ENCODE measurements at places on chromosomes 3 and 15.

DNA sequence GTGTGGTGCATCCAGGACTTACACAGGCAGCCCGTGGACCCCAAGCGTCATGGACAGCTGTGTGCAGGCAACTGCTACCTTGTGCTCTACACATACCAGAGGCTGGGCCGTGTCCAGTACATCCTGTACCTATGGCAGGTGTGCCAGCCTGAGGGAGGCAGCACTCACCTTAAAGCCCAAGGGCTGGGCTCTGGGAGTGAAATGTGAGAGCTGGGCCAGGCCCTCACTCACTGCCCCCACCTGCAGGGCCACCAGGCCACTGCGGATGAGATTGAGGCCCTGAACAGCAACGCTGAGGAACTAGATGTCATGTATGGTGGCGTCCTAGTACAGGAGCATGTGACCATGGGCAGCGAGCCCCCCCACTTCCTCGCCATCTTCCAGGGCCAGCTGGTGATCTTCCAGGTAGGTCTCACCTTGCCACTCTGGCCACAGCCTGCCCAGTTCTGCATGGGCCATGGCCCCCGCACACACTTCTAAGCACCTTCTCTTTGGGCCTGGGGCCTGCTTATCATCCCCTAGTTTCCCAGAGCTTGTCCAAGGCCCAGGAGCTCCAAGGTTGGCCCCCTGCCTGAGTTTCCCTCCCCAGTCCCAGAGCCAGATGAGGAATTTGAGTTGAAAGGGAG lies 11.0 kb downstream of the VILL start:
- DNase-seq: no peak

GRCh38 chr3:71724171-71724453 lies 1.1 kb downstream of the EIF4E3 start:
- DNase-seq: no peak

GRCh38 chr15:41851167-41851523 lies 12.5 kb downstream of the PLA2G4B start:
- DNase-seq: no peak

- no peak for DNase-seq
Measured at GRCh38 chr15:75673426-75674235, 25.9 kb downstream of the SNX33 start.

DNA sequence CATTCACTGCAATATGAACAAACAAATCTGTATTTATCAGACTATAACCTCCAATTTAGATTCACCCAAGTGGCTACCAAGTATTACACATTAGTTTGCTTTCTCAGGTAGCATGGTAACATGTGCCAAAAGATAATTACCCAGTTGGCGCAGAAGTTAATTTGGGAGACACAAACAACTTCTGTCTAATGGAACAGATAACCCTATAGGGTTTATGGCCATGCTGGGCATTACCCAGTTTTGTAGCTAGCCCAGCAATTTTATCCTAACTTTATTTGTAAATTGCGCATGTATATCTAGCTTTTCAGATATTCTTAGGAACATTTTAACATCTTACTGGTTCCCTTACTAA lies 780 bp downstream of the RPL22L1 start:
- DNase-seq: peak; percentile 20

- DNase-seq: no peak
Measured at GRCh38 chr3:191987831-191988350, 526.9 kb downstream of the PYDC2 start.

GRCh38 chr3:135268941-135269532 lies 474.0 kb downstream of the EPHB1 start:
- DNase-seq: no peak

GRCh38 chr3:170469151-170470062 lies 50.7 kb downstream of the CLDN11 start:
- DNase-seq: peak; percentile 51

DNA sequence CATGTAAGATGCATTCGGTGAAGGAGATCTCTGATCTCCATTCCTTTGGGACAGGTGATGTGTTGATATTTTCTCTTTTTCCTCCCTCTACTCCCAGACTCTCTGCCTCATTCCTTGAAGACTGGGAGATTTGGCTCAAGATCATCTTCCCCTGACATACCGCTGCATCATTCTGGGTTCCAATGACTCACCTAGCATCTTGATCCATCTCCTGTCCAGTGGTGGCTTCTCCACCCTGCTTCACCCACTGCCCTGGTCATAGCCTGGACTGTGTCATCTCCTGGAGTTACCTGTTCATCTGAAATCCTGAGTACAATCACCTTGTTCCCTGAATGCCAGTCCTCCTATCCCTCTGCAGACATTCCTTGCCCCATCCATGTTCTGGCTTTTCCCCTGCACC lies 57.4 kb upstream of the TRAK1 start:
- DNase-seq: peak; percentile 69

DNA sequence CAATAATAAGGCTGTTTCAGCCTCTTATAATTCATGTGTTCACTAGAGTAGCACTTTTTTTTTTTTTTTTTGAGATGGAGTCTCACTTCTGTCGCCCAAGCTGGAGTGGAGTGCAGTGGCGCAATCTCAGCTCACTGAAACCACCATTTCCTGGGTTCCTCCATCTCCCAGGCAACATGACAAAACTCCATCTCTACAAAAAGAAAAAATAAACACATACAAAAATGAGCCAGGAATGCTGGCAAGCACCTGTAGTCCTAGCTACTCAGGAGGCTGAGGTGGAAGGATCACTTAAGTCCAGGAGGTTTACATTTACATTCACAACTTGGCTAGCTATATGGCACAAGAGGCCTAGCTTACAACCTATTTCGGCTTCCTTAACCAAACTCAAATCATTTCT lies 6.8 kb downstream of the USP4 start:
- no peak for DNase-seq

DNA sequence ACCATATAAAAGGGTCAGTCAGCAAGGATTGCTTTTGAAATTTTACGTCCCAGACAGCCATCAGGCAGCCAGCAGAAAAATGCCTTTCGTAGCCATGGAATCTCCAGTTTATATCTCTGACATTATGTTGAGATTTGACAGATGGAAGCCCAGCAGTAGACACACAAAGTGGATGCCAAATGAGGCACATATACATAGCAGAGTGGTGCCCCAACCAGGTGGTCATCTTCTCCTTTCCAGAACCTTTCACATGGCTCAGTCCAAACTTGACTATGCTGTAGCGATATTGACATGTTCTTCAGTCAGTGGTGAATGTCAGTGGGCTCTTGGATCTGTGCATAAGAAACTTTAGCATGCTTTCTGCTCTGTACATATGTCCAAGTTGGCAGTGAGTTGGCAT lies 123.3 kb upstream of the GBE1 start:
- no peak for DNase-seq

- DNase-seq: no peak
Measured at GRCh38 chr3:16545413-16546185, 32.1 kb upstream of the RFTN1 start.

DNA sequence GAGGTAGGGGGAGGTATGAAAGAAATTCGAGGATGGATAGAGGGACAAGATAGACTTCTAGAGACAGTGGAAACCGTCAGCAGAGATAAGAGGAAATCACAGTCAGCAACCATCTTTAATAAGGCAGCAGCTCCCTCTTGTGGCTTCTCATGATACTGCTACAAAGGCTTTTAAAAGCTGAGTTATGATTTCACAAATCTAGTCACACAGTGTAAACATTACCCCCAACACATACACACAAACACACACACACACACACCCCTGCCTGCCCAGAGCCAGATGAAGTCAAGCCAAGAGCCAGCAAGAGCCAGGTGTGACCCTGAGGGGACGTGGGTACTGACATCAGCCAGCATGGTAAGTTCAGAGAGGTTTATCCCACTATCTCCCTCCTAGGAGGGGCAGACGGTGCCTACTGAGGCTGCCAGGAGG lies 18.9 kb upstream of the TGM5 start:
- peak; percentile 70 for DNase-seq

GRCh38 chr15:53843166-53843565 lies 83.7 kb upstream of the WDR72 start:
- peak; percentile 30 for DNase-seq

- no peak for DNase-seq
Measured at GRCh38 chr15:60396560-60396957, 1.2 kb downstream of the ANXA2 start.

- no peak for DNase-seq
Measured at GRCh38 chr3:9769012-9769411, 735 bp downstream of the CAMK1 start.

DNA sequence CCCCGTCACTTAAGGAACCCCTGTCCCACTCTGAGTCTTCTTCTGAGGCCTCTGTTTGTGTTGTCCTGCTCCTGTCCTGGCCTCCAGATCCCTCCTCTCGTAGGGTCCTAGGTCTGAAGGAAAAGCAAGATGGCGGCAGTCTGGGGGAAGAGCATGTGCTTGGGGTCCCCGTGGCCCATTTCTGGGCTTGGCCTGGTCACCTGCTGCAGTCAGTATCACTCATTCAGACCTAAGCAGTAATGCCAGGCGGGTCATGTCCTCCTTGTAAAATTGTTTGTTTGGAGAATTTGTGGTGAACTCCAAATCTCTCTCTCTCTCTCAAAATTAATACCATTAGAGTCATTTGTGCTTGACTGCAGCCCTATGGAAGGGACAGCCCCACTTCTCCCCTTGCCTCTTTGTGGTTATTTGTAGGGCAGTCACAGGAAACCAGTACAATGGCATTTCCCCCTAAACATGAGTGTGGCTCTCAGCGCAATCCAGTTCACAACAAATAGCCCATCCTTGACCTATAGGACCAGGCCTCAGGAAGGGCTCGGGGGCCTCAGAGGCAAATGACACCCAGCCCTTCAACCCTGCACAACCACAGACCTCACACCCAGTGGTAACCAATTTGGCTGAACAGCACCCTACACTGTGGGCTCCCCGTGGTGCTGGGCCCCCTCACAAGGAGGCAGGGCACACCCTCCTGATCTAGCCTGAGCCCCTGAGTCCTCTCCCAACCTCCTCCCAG lies 173.5 kb downstream of the OR4M2 start:
- no peak for DNase-seq

GRCh38 chr15:86080302-86080701 lies 631 bp downstream of the AGBL1 start:
- DNase-seq: no peak

DNA sequence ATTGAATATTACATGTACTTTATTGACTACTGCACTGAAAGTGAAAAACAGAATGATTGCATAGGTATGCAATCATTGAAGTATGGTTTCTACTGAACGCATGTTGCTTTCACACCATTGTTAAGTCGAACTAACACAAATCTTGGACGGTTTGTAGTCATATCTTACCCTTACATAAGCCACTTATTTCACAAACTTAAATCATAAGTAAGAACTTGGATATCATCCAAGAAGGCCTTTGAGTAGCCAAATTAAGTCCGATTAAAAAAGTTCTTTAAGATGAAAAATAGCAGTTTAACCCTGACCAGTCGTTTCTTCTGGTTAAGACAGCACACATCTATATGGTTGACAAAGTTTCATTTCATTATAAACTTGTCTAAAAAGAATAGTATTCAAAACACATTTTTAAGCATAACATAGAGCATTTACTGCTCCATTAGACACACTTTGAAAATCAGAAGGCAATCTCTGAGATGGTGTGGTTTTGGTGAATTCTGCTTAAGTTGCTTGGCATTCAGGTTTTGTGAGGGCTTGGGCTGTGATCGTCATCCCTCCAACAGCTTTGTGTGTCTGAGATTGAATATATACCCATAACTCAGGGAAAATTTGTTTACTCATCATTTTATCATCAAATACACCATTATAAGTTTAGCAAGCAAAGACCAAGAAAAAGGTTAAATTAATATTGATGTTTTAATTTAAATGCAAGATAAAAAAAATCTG lies 92.2 kb downstream of the NFKBIZ start:
- DNase-seq: peak; percentile 22

DNA sequence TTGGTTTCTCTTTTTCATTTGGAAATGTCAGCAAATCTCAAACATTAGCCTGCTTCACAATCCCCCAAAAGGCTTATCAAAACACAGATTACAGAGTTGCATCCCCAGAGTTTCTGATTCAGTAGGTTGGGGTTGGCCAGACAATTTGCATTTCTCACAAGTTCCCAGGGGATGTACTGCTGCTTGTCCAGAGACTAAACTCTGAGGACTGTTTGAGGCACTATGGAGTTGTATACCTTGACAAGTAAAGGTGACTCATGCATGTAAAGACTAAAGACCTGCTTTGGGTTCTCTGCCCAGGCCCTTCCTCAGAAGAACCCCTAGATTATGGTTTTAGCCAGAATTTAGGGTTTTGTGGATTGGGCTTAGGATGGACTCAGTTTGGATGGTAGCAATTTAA lies 151.1 kb upstream of the ARHGEF26 start:
- no peak for DNase-seq
